ENCODE measurements at places on chromosomes 6 and 20. TPM values are rescaled to one million over a fixed set of nuclear protein-coding genes. Genes with fewer than 3 reads are reported as not detected.
A peak's percentile ranks its signal among the peaks of the same experiment; 100 is the strongest.

DNA sequence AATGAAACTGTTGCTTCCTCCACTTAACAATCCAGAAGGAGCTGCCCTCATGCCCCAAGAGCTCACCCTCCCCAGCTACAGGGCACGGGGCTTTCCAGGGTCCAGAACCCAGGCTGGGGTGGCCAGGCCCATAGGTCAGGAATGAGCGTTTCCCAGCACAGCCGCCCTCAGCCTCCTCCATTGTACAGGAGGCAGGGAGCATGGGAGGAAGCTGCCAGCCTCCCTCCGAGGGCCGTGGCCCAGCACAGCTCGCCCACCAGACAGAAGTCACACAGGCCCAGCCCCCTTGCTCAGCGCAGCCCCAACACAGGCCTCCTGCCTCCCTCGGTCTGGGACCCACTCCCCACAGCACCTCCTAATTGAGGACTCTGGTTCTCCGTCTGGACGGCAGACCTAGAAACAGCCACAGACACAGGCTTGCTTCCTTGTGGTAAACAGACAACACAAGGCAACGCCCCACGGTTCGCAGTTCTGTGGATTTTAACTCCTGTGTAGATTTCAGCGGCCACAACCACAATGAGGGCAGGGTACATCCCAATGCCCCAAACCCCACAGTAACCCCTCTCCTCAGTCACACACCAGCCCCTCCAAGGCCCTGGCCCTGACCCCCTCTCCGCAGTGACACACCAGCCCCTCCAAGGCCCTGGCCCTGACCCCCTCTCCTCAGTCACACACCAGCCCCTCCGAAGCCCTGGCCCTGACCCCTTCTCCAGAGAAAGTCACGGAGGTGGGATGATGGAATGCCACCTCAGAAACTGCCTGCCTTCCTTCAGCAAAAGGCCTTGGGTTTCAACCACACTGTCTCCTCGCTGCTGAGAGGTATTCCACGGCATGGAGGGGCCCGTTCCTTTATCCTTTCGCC, 173.5 kb downstream of the DLL1 start:
- DNase-seq, result peak; percentile 68

DNA sequence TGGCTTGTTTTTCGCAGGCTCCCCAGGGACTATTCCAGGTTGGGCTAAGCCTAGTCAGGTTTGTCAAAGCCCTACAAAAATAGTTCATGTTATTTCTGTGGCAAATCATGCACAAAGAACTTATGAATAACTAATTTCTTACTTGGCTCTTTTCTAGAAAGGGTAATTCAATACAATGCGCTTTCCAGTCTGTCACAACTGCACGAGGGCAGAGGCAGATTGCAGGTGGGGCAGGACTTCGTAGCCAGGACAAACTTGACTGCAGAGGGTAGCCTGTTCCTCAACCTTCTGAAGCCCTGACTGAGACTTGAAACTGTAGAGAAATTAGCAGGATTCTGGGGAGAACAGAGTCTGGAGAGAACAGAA, 253.5 kb downstream of the QKI start:
- no peak for DNase-seq

DNA sequence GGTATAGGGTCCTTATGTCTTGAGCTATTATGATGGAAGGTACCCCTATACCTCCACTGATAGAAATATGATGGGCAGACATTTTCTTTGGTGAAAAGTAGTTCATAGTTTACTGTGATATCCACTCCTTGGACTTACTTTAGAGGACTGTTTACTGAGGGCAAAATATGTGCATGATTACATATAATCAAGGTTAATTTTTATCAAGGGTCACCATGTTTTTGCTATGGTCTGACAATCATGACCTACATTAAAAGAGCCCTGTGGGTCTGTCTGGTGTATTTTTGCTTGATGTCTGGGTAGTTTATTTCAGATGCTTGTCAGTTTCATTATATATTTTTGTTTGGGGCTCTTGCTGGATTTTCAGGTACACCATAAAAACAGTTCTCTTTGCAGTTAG, 40.1 kb downstream of the CDKAL1 start:
- no peak for DNase-seq

GRCh38 chr20:19683188-19683587, 74.9 kb upstream of the RIN2 start:
- no peak for DNase-seq

- DNase-seq, result no peak
These were observed 75.0 kb downstream of the ISM1 start for GRCh38 chr20:13296070-13296469.

DNA sequence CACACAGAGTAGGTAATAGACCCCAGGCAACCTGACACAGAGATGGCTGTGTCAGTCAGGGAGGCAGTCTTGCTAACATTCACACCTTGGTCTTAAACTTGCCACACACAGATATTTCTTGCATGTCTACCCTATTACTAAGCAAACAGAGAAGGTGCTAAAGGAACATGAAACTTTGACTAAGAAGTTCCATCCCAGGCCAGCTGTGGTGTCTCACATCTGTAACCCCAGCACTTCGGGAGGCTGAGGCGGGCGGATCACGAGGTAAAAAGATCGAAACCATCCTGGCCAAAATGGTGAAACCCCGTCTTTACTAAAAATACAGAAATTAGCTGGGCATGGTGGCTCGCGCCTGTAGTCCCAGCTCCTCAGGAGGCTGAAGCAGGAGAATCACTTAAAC, 222.4 kb upstream of the JARID2 start:
- DNase-seq, result no peak

- no peak for DNase-seq
These were observed 424.8 kb upstream of the BTBD3 start for GRCh38 chr20:11492846-11493245.

GRCh38 chr6:163565140-163565539, 150.6 kb downstream of the QKI start:
- DNase-seq, result no peak

DNA sequence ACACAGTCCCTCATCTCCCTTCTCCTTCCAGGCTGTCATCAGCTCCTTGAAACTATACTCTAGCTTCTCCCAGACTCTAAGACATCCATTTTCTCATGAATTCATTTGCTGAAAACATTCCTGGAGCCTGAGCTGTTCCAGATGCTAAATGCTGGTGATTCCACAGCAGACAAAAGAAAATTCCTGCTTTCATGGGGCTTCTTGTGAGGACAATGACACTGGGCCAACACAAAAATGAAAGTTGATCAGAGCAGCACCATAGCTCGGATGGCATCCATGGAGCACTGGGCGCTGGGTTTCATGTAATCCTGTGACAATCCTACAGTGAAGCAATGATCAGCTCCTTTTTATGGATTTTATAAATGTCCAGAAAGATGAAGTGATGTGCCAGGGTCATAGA, 47.4 kb upstream of the STX16 start:
- DNase-seq, result no peak

- DNase-seq, result no peak
These were observed 54.9 kb upstream of the IER3 start for GRCh38 chr6:30799210-30799609.

DNA sequence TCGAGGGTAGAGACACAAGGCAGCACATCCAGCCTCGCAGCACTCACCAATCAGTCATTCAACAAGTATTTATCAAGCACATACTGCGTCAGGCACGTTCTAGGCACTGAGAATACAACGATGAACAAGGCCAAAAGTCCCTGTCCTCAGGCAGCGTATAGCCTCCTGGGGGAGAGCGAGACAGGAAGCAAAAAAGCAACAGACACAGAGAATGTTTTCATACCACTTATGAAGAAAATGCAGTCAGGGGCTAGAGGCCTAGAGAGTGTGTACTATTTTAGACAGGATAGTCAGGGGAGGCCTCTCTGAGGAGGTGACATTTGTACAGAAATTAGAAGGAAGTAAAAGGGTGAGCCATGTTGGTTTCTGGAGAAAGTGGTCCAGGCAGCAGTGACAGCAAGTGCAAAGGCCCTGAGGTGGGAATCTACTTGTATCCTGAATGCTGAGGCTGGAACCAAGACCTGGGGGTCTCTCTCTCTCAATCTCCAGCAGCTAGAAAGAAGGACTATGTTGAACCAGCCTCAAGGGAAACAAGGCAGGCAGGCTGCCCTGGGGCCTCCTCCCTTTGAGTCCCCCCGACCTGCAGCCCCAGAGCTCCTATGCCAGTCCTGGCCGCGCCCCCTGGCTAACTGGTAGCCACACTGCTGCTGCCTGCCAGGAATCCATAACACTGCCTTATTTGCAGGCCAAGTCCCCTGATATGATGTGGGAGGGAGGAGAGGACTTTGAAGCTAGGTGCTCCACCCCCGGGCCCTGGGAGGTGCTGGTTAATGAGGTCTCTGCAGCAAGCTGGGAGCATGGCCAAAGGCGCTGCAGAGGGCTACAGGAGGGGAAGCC, 151.2 kb downstream of the GRM4 start:
- no peak for DNase-seq

DNA sequence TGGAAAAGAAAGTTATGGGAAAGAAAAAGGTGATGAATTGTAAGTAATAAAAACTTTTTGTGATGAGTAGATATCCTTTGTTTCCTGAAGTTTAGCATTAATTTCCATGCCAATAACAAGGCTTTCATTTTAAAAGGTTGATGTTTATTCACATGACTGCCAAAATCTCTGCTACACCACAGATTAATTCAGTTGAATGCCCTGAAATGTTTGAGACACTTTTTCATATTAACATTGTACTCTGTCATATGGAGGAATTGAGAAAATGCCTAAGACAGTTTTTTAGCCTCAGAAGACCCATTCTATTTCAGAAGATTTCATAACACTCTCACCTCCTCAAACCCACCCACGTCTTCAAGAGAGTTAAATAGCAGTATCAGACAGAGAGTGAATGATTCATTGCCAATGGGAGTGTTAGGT, 115.5 kb downstream of the ADGRG6 start:
- no peak for DNase-seq

GRCh38 chr6:45002390-45003105, 325.6 kb upstream of the RUNX2 start:
- no peak for DNase-seq

DNA sequence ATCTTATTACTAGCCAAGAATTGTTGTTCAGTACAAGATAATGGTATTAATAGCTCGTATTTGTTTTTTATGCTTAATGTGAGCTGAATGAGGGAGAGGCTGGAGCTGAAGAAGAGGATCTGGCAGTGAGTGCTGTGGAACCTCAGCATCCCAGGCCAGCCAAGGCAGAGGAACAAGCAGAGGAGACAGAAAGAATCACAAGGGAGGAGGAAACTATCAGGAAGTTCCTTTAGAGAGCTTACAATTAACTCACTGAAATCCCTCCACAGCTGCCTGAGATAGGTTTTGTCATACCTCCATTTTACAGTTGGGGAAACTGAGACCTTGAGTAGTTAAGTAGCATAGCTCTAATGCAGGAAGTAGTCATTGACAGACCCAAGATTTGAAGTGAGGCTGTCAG, 39.9 kb upstream of the TULP4 start:
- no peak for DNase-seq

GRCh38 chr6:12381587-12381986, 91.4 kb downstream of the EDN1 start:
- DNase-seq, result no peak

- no peak for DNase-seq
These were observed 172.8 kb upstream of the ARG1 start for GRCh38 chr6:131400054-131400778.

DNA sequence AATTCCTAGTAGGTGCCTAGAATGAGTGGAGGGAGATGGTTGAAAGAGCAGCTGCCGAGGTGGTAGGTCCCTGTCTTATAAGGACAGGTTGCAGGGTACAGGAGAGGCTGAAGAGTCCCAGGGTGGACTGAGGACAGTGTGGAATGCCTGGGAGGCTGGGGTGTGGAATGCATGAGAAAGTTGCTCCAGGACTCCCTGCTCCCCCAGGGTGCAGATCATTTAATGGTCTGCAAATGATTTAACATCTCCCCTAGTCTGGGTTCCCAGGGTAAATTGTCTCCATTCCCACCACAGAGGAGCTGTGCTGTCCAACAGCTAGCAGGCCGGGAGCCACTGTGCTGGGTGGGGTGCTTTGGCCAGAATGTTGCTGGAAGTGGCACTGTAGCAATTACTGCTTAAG, 76.0 kb downstream of the CD83 start:
- DNase-seq, result no peak

- no peak for DNase-seq
These were observed 71.3 kb upstream of the SOX4 start for GRCh38 chr6:21522143-21522747.

GRCh38 chr6:63352069-63352543, 32.3 kb upstream of the LGSN start:
- no peak for DNase-seq

GRCh38 chr6:14646371-14646770, 528.8 kb downstream of the CD83 start:
- no peak for DNase-seq

DNA sequence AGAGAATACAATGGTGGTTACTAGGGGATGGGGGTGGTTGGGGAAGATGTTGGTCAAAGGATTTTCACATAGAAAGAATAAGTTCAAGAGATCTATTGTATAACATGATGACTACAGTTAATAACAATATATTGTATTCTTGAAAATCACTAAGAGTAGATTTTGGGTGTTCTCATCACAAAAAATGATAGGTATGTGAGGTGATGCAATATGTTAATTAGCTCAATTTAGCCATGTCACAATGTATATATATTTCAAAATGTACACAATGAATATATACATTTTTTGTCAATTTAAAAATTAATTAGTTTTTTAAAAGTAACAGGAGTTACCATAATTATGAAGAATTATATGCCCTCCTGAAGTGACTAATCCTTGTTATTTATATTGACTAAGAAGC, 22.3 kb downstream of the ZNF133 start:
- no peak for DNase-seq

DNA sequence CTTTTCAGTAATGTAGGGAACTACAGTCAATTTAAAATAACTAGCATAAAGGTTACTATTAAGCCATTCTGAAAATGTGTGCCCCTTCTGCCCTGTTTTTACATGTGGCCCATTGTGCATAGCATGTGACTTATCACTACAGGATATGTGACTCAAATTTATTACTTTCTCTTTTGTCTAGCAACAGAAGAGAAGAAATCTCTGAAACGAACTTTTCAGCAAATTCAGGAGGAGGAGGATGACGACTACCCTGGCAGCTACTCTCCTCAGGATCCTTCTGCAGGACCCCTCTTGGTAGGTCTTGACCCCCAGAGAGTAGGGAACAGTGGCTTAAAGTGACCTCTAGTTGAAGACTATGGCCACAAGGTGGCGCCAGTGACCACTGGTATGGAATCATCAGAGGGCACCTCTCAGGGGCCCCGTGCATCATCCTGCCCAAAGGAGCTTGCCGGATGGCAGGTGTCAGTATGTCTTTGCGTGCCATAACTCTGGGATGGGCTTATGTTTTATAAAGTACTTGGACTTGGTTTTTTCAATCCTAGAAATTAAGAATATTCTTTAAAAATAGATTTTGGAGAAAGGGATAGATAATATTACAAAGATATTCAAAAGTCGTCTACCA, 23.9 kb downstream of the RPRD1B start:
- no peak for DNase-seq

- DNase-seq, result no peak
These were observed 1285.8 kb upstream of the CITED2 start for GRCh38 chr6:140660295-140660694.

The SLC24A3 gene
- total RNA-seq, result not detected

The TBXT gene
- not detected for total RNA-seq

The TRIM31 gene
- total RNA-seq, result not detected

The ADGRF5 gene
- total RNA-seq, result not detected

The RNF182 gene
- 5.3 TPM for total RNA-seq

The UNC93A gene
- total RNA-seq, result not detected

The GSTA3 gene
- not detected for total RNA-seq

The BCKDHB gene
- total RNA-seq, result 28.1 TPM

Data from chondrocyte (in vitro differentiated cells).